ENCODE measurements at places on chromosomes 3 and 15.

DNA sequence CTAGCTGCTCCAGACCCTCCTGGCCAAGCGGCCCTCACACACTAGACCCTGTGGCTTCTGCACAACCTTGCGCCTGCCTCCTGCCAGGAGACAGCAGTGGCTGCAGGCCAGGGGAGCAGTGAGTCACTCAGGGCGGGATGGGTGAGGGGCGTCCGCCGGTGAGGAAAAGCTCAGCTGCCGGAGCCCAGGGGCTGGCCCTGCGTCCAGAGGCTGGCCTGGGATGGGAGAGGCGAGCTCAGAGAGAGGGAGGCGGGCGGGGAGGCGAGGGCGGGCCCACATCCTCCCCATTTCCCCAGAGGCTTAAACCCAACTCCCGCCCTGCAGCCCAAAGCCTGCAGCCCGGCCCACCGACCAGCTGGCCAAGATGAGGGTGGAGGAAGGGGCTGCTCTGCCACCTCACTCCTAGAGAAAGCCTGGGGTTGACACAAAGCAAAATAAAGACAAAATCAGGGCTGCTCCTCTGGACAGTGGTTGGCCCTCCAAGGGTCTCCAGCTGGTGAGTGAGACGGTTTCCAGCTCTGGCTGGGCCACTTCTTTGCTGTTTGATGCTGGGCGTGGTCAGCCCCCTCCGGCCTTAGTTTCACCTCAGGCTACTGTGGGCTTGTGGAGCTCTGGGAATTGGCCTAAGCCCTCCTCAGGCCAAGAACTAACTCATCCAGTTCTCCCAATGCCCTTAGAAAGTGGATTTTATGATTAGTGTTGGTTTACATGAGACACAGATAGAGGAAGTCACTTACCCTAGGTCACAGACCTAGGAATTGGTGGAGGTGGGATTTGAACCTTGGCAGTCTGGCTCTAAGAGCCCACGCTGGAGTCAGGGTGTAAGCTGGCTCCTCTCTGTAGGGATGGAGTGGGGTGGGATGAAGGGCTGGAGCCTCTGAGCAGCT lies 50.6 kb downstream of the IQSEC1 start:
- no peak for DNase-seq

DNA sequence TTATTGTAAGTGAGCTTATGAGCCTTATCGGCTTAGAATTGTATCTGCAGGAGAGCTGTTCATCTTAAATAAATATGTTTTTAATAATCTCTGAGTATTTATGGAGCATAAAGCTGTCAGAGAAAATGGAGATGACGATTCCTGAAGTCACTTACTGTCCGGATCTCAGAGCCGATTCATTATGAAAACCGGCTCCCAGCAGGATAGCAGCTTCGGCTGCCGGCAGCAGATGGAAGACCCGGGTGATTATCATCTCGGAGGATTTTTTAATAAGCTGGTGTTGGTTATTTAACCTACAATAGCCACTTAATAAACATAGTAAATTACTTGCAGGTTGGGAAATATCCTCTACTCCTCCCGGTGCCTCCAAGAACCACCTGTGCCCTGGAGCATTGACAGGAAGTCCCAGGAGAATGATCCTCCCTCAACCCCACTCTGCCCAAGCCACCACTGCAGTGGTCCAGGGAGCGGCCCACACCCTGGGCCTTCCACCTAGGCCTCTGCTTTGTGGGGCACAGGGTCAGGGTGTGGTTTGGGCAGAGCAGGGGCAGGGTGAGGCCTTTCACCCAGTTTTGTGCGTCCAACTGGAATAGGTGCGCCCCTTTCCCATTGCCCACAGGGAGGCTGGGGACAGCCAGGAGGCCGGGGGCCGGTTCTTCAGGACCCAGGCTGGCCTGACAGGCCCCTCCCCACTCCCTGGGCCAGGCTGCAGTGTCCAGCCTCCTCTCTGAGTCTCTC lies 42.2 kb upstream of the PRR23E start:
- DNase-seq = no peak

- DNase-seq = no peak
These were observed 164.2 kb upstream of the BHLHE40 start for GRCh38 chr3:4814904-4815574.

GRCh38 chr3:42192334-42193200 lies 73.4 kb downstream of the CCK start:
- DNase-seq = no peak

- DNase-seq = no peak
These were observed 84.9 kb downstream of the WWTR1 start for GRCh38 chr3:149572796-149573414.

- DNase-seq = no peak
These were observed 15.9 kb upstream of the TMEM42 start for GRCh38 chr3:44845528-44846520.

DNA sequence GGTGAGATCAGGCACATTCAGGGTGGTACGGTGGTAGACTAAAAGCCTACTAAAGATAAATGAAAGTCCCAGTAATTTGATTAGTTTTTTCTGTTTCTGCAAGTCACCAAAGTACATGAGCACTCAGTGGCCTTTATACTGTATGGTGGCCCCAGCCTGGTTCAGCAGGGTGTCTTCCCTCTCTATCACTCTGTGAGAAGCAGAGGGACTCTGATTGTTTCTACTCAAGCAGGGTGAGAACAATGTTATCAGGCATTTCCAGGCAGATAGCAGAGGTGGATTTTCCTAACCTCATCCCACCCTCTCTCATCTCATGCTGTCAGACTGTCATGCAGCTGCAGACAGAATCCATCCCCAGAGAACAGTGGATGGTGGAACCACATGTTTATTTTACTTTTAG lies 71.5 kb upstream of the BFSP2 start:
- DNase-seq = no peak

DNA sequence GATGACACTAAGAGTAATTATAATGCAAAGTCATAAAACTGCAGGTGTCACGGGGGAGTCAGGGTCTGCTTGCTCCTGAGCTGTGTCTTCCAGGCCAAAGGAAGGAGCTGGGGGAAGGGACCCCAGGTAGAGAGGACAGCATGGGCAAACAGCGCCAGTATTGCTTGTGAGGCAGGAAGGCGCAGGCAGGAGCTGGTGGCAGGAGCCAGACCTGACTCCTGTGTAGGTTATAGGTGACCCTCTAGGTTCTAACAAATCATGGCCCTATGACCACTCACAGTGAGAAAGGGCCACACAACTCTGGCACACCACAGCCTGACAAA lies 1.9 kb downstream of the CISH start:
- DNase-seq = no peak
